Activated CD8-positive, alpha-beta T cell treated with anti-CD3 and anti-CD28 coated beads, Interleukin-2, amount 10 ng/mL, durations not matched to agents 7 days and 5 days (primary cell): ENCODE measurements at places on chromosomes 13 and 19.

DNA sequence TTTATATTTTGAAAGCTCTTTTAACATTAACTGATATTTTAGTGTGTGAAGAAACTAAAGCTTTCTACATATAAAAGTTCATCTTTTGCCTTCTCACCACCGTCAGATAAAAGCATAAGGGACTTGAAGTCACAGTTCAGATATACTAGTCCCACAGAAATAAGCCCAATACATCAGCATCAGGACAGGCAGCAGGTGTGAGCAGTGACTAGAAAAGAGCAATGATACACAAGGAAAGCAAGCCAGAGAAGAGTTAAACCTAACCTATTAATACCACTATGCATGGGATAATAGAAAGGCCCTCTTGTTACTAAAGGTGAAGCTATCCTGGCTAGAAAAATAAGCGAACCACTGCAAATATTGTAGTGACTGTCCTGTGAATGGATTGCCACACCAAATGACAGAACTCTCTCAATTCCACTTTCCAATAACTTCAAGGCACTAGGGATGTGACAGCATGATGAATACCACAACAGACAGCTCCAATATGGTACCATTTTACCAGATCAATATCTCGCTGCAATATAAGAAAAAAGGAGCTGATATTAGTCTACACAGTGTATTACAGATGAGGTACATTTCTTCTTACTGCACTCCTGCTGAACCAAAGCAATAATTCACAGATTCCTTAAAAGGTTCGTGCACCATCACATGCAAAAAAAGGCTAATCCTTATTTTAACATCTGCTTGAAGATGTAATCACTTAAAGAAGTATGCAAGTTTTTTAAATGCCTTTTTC lies 114.1 kb downstream of the DACH1 start:
- H3K4me1 ChIP-seq = no peaks in the 10 kb centered on the region
- H3K27ac ChIP-seq = no peak overlapping the region
- no peaks in the 10 kb centered on the region for H3K27me3 ChIP-seq
- H3K4me3 ChIP-seq = no peak overlapping the region
- no peak for DNase-seq

- no peaks in the 10 kb centered on the region for H3K27me3 ChIP-seq
- H3K27ac ChIP-seq = no peak overlapping the region
- no peaks in the 10 kb centered on the region for H3K36me3 ChIP-seq
- no peak for DNase-seq
- no peaks in the 10 kb centered on the region for H3K4me1 ChIP-seq
- no peak overlapping the region for H3K4me3 ChIP-seq
Measured at GRCh38 chr13:21817878-21818277, 147.0 kb downstream of the FGF9 start.

DNA sequence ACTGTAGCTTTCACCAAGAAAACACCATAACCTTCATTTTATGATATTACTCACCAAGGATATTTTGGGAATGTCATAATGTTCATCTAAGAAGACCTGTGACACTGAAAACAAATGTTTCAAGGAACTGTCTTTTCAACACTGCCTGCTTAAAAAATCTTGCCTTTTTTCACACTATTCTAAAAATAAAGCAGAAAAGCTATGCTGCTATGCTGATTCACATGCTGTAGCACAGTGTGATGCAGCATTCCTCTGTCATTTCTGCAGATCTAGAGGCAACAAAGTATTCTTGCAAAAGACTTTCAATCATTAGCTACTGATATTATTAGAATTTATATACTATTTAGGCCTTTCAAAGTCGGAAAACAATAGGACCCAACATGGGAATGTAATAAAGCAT lies 525.7 kb downstream of the UQCRFS1 start:
- no peaks in the 10 kb centered on the region for H3K36me3 ChIP-seq
- H3K4me1 ChIP-seq = peaks cover 6% of the 10 kb centered on the region
- H3K27ac ChIP-seq = no peak overlapping the region
- H3K4me3 ChIP-seq = no peak overlapping the region
- H3K27me3 ChIP-seq = peaks cover 3% of the 10 kb centered on the region

GRCh38 chr13:91639330-91639729 lies 240.9 kb downstream of the GPC5 start:
- no peak overlapping the region for H3K4me3 ChIP-seq
- H3K4me1 ChIP-seq = no peaks in the 10 kb centered on the region
- no peak overlapping the region for H3K27ac ChIP-seq
- no peaks in the 10 kb centered on the region for H3K36me3 ChIP-seq

DNA sequence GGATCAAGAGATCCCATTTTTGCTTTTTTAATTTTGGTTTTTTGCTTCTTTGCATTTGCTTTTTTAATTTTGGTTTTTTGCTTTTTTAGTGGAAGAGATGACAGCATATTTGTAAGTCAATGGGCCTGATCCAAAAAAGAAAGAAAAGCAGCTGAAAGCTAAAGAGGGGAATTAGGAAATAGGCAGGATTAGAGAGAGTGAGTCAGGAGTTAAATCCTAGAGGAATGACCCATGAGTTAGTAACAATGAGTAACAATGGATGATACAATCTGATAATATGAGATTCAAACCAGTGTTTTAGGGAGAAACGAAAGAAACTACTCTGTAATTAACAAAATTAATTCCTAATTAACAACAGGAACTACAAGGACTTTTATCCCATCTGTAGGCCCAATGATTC lies 111.2 kb upstream of the SGCG start:
- H3K27me3 ChIP-seq = no peaks in the 10 kb centered on the region
- H3K36me3 ChIP-seq = no peaks in the 10 kb centered on the region
- no peak overlapping the region for H3K27ac ChIP-seq
- DNase-seq = no peak
- no peaks in the 10 kb centered on the region for H3K4me1 ChIP-seq

- no peaks in the 10 kb centered on the region for H3K27me3 ChIP-seq
- H3K4me1 ChIP-seq = peaks cover 30% of the 10 kb centered on the region
- H3K4me3 ChIP-seq = peak overlapping the region; percentile 88
Measured at GRCh38 chr13:33543089-33543459, 257.5 kb upstream of the STARD13 start.

DNA sequence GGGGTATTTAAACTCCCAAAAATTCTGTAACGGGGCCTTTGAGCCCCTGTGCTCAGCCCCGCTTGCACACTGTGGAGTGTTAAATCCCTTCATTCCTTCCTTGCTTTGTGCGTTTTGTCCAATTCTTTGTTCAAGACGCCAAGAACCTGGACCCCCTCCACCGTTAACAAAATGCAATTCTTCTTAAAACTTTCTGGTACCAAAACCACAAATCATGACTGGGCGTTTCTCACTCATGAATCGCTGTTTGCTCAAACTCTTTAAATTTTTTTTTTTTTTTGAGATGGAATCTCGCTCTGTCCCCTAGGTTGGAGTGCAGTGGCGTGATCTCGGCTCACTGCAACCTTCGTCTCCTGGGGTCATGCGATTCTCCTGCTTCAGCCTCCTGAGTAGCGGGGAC lies 881 bp downstream of the ZNF20 start:
- no peak overlapping the region for H3K27ac ChIP-seq
- peaks cover 35% of the 10 kb centered on the region for H3K4me1 ChIP-seq
- no peak for DNase-seq
- peaks cover 36% of the 10 kb centered on the region for H3K36me3 ChIP-seq
- no peaks in the 10 kb centered on the region for H3K27me3 ChIP-seq

DNA sequence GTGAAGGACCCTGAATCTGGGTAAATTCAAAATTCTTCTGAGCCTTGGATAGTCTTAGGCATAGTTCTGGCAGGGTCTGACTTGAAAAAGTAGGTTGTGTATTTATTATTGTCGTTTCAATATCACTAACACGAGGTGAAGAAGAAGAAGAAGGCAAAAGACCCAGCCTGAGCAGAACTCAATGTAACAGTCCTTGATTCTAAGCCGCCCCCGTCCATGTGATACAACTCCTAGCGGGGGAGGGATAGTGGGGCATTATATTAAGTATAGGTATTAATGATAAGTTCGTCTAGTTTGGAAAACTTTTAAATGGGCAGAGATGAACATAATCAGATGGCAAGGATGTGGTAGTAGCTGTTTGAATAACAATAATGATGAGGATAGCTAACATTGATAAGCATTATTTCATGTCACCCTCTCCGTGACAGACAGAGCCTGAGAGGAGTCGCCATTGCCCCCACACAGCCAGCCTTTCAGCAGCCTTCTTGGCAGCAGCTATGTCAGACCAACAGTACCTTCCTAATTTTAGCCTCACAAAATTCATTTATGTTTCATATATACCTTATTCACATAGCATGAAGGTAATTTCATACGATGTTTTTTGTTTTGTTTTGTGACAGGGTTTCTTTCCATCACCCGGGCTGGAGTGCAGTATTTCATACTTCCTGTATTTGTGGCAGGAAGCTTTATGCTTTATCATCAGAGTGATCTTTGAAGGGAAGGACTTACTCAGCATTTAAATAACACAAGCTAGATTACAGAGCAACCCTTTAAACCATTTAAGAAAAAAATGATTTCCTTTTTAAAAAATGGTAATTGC lies 64.4 kb upstream of the NPAS1 start:
- H3K36me3 ChIP-seq = peaks cover 21% of the 10 kb centered on the region
- peak overlapping the region; percentile 89 for H3K27ac ChIP-seq
- peaks cover 62% of the 10 kb centered on the region for H3K4me1 ChIP-seq
- peak overlapping the region; percentile 65 for H3K4me3 ChIP-seq
- DNase-seq = peak; percentile 60
